ENCODE measurements at places on chromosomes 12 and 14. TPM values are rescaled to one million over a fixed set of nuclear protein-coding genes. Genes with fewer than 3 reads are reported as not detected.

DNA sequence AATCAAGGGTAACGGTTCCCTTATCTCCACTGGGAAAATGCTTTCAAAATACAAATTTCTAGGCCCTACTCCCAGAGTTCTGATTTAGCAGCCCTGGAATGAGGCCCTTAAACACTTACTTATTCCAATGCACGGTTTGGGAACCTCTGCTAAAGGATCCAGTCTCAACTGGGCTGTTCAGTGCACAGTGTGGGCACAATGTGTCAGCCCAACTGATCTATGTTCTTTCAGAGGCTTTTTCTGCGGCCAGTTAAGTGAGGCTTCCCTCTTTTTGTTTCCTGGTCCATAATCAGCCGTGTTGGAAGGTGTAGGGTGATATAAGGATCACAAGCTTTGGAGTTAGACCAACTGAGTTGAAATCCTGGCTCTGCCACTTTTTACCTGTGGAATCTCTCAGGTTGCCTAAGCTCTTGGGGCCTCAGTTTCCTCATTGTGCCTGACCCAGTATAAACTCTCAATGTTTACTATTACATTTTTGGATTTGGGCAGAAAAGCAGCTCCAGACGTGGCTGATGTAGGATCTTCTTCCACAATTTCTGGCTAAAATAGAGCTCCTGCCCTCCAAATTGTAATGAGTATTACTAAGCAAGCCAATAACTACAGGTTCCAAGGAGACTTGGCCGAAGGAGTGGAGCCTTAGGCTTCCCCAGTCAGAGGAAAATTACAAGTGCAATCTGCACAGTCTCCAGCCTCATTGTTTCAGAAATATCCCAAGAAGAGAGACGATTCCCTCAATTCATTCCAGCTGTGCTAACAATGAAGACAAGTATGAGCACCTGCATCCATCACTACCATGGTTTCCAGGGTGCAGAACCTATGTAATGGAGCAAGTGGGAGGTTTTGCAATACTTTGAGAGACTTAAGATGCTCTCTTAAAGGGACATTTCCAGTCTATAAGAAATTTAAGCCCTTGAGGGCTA, 2.3 kb upstream of the ANGEL1 start:
- no peak for DNase-seq

- no peak for DNase-seq
Measured at GRCh38 chr14:101598159-101598558, 36.9 kb downstream of the DIO3 start.

- DNase-seq, result no peak
Measured at GRCh38 chr14:73744175-73744867, 30.1 kb upstream of the PNMA1 start.

DNA sequence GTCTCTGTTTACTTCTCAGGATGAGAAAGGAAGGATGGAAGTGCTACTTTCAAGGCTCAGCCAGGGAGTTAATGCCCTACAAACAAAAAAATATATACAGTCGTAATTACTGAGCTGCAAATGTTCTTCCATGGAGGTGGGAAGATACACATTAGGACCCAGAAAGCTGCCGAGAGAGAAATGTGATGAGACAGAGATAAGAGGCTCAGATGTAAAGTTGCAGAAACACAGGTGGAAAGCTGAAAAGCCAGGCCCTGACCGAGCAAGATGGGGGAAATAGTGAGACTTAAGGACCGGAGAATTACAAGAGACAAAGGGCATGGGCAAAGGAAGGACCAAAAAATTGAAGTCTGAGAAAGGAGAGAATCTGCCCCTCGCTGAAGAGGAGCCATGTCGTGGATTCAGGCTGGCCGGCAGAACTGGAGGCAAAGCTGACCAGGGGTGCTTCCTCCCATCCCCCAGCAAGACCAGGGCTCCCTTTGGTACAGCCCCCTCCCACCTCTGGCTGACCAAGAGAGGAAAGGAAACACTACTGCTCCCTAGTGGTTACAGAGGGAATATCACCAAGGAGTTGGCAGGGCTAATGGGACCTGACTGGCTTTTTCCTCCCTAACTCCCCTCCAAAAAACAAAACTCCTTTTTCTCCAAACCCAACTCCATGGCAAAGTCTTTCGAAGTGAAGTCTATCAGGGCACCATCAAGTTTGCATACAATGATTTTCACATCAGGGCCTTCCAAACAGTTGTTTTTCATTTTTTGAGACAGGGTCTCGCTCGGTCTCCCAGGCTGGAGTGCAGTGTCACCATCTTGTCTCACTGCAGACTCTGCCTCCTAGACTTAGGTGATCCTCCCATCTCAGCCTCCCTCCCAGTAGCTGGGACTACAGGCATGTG, 12.1 kb downstream of the ZFHX2 start:
- peak; percentile 28 for DNase-seq

DNA sequence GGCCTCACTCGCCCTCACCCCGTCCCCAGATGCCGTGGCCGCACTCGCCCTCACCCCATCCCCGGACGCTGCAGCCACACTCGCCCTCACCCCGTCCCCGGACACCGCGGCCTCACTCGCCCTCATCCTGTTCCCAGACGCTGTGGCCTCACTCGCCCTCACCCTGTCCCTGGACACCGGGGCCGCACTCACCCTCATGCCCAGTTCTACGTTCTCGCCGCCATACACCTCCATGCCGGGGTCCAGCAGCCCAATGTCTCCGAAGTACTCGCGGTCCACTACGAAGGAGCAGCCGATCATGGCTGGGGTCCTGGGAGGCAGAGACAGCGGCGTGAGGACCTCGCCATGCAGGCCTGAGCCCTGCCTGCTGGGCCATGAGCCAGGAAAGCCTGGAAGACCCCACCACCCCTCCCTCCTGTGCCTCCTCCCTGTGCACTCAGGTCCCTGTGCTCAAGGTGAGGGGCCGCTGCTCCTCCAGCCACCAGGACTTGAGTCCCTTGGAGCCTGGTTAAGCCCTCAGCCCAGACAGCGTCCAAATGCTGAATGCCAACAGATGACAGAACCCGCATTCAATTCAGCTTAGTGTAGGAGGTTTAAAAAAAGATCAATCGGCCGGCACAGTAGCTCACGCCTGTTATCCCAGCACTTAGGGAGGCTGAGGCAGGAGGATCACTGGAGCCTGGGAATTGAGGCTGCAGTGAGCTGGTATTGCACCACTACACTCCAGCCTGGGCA, 81.5 kb downstream of the GALNT9 start:
- DNase-seq, result no peak

DNA sequence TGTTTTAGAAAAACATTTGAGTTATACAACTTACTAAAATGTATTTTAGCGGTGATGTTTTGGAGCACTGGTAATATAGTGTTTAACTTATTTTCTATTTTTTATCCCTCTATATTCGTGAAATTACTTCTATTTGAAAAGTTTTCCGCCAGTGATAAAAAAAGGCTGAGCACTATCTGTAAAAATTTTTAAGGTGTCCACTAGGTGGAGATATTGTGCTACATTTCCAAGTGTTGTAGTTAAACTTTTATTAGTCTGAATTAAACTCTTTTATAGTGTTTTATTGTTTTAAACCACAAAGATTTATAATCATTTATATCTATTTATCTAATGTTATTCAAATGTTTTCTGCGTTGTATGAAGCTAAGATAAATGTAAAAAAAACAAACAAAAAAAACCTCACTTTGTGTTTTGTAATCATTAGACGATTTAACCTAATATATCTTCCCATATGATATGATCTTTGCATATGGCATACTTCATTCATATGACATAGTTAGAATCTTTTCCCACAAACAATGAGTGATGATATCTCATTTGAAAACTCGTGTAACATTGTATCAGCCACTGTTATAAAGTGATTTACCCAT, 11.8 kb downstream of the ALG10B start:
- DNase-seq, result peak; percentile 33

Gene PSMC1
- total RNA-seq, result 325 TPM

Gene SLC10A1
- total RNA-seq, result not detected

Data from IMR-90 (cell line).